Tongue (tissue), 3 donors: ENCODE measurements at places on chromosomes 3 and 15.

- DNase-seq = no peak
Measured at GRCh38 chr15:62173215-62173614, 8.1 kb upstream of the C2CD4B start.

- DNase-seq = peak; percentile 15
Measured at GRCh38 chr3:171001957-171002694, 24.4 kb downstream of the SLC2A2 start.

GRCh38 chr3:88440701-88441100 is 290.9 kb downstream of the C3orf38 start:
- no peak for DNase-seq

DNA sequence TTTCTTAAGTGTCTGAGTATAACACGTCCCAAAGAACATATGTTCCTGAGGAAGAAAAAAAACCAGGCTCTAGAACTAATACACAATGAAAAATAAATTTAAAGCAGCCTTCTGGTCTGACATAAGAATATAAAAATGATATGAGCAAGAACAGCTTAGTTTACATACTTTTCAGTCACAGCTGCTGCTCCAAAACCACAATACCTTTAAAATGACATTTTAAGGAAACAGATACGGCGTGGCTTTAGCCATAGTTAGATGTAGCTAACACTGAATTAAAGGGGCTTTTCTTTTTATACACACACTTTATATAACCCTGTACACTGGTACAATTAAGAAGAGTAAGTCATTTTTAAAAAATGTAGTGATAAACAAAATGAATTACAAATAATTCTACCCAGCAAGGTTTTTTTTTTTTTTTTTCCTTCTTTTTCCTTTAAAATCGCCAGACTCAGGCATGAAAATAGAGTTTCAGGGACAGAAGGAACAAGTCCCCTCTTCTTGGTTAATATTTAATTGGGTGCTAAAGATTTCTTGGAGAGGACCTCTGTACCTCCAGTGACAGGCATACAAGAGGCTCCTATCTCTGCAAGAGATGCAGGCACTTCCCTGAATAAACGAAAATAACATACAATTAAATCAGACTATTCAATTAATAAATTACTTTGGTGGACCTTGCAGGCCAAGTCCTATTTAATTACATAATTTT is 265.6 kb downstream of the FOXP1 start:
- DNase-seq = peak; percentile 45

GRCh38 chr3:170049146-170050000 is 11.6 kb downstream of the GPR160 start:
- DNase-seq = peak; percentile 5

- DNase-seq = peak; percentile 64
Measured at GRCh38 chr3:39208463-39209055, 16.2 kb upstream of the XIRP1 start.

DNA sequence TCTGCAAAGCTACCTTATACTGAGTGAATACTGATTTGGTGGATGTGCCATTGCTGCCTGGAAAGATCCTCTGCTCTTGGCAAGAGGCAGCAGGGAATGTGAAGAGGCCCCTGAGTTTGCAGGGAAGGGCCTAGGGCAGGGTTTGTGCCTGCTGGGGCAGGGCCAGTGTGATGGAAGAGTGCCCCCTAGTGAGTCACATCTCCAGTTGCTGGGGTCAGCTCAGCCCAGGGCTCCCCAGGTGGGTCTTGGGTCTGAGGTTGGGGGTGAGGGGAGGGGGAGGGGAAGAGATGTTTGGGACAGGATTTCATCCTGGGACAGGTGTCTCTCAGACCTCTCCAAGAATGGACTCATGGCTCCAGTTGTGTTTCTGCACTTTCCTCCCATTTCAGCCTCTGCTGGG is 4.1 kb upstream of the AMOTL2 start:
- no peak for DNase-seq

DNA sequence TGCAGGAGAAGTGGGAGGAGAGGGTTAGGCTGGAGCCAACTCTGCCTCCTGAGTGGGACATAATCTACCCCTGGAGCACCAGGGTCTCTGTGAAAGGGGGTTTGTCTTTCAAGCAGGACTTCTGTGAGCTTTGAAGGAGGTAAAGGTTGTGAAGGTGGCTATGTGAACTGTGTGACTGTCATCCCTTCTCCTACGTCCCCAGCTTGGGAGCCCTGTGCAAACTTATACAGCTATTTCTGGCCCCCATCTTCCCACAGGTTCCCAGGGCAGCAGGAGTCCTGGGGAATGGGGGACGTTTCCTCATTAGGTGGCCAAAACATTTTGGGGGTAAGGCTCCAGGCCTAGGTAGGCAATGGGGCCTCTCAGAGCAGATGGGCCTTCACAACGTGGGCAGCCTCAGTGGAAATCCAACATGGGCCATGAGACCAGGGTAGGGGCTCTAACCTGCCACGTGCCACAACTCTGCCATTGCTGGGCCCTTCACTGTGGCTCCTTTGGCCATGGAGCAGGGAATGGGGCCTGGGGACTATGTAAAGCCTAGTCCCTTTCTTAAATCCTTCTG is 3.5 kb downstream of the VIPR1 start:
- DNase-seq = no peak

DNA sequence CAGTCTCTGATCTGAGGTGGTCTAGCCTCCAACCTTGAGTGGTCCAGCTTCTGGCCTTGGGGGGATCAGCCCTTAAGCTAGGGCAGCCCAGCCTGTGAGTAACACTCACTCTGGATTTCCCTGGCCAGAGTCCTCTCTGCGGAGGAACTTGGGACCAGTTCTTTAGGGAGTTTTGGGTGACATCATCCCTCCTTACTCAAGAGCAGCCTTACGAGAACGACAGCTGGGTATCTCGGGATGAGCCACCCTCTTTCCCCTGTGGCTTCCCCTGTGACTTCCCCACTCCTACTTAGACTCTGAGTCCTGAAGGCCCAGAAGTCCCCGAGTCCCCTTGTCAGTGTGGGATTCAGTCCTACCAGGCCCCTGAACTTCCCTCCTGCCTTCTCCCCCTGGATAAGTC is 10.2 kb upstream of the PLXND1 start:
- DNase-seq = no peak
